Spinal cord (tissue), 10 donors: ENCODE measurements at places on chromosomes 3 and 15. TPM values are rescaled to one million over a fixed set of nuclear protein-coding genes. Genes with fewer than 3 reads are reported as not detected.

The PTX3 gene
- total RNA-seq, result 5.4 TPM

DNA sequence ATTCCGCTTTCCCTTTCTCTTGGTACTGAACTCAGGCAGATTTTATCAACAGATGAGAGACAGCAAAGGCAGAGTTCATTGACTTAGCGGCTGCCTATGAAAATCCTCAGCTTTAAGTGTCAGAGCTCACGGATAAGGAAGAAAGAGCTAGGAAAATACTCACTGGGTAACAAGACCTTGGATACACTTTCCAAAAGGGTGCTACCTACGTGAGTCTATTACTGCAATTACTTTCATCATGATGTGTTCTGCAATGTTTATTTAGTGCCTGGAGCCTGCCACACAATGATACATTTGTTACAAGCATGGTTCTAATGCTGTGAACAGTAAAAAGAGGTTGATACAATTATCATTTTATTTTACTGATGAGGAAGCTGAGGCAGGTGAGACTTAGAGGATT is 177.5 kb downstream of the GRM7 start:
- DNase-seq, result no peak
- no peaks in the 10 kb centered on the region for H3K27me3 ChIP-seq
- H3K27ac ChIP-seq, result no peak overlapping the region

GRCh38 chr3:70766301-70766700 is 453.9 kb upstream of the MDFIC2 start:
- no peak overlapping the region for H3K27ac ChIP-seq
- no peaks in the 10 kb centered on the region for H3K27me3 ChIP-seq
- H3K4me1 ChIP-seq, result no peaks in the 10 kb centered on the region
- no peak overlapping the region for H3K4me3 ChIP-seq

GRCh38 chr3:3305841-3306240 is 126.3 kb upstream of the CRBN start:
- no peaks in the 10 kb centered on the region for H3K27me3 ChIP-seq
- no peak overlapping the region for H3K27ac ChIP-seq
- H3K4me1 ChIP-seq, result no peaks in the 10 kb centered on the region
- no peaks in the 10 kb centered on the region for H3K36me3 ChIP-seq
- no peak overlapping the region for H3K4me3 ChIP-seq

GRCh38 chr3:50574444-50574831 is 5.1 kb downstream of the HEMK1 start:
- H3K27me3 ChIP-seq, result no peaks in the 10 kb centered on the region
- H3K4me3 ChIP-seq, result no peak overlapping the region
- peaks cover 58% of the 10 kb centered on the region for H3K36me3 ChIP-seq
- no peak for DNase-seq

DNA sequence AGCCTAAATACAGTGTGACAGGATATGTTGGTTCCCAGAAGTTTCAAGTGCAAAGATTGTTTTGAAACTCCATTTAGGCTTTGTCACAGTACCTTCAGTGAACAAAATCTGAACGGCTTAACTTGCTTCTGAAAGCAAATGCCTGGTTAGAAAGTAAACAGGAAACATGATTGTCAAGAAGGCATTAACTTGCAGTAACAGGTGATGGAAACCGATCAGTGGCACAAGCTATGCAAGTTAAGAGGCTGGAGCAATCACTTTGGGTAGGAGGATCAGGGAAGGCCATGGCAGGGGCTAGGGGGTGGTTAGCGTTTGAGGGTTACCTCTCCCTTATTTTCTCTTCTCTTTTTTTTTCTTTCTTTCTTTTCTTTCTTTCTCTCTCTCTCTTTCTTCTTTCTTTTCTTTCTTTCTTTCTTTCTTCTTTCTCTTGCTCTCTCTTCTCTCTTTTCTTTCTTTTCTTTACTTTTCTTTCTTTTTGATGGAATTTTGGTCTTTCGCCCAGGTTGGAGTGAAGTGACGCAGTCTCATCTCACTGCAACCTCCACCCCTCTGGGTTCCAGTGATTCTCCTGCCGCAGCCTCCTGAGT is 2.4 kb downstream of the HYKK start:
- H3K27me3 ChIP-seq, result peaks cover 10% of the 10 kb centered on the region
- no peak for DNase-seq
- H3K4me3 ChIP-seq, result no peak overlapping the region
- H3K4me1 ChIP-seq, result peaks cover 13% of the 10 kb centered on the region

- no peak overlapping the region for H3K27ac ChIP-seq
- no peaks in the 10 kb centered on the region for H3K36me3 ChIP-seq
- H3K4me1 ChIP-seq, result no peaks in the 10 kb centered on the region
- DNase-seq, result no peak
- H3K4me3 ChIP-seq, result no peak overlapping the region
Measured at GRCh38 chr3:61890586-61890985, 329.2 kb downstream of the PTPRG start.

The KIF23 gene
- total RNA-seq, result 13.5 TPM

GRCh38 chr3:4745235-4745610 is 234.0 kb upstream of the BHLHE40 start:
- H3K4me1 ChIP-seq, result peaks cover 9% of the 10 kb centered on the region
- H3K27ac ChIP-seq, result no peak overlapping the region
- H3K27me3 ChIP-seq, result no peaks in the 10 kb centered on the region
- no peaks in the 10 kb centered on the region for H3K36me3 ChIP-seq
- H3K4me3 ChIP-seq, result no peak overlapping the region

GRCh38 chr3:188211476-188211875 is 57.5 kb downstream of the LPP start:
- H3K27me3 ChIP-seq, result no peaks in the 10 kb centered on the region
- no peak for DNase-seq
- H3K4me1 ChIP-seq, result peaks cover 4% of the 10 kb centered on the region
- no peaks in the 10 kb centered on the region for H3K36me3 ChIP-seq
- H3K27ac ChIP-seq, result no peak overlapping the region

- DNase-seq, result no peak
- H3K27me3 ChIP-seq, result no peaks in the 10 kb centered on the region
- no peak overlapping the region for H3K4me3 ChIP-seq
Measured at GRCh38 chr3:106880206-106880605, 497.0 kb upstream of the CCDC54 start.

DNA sequence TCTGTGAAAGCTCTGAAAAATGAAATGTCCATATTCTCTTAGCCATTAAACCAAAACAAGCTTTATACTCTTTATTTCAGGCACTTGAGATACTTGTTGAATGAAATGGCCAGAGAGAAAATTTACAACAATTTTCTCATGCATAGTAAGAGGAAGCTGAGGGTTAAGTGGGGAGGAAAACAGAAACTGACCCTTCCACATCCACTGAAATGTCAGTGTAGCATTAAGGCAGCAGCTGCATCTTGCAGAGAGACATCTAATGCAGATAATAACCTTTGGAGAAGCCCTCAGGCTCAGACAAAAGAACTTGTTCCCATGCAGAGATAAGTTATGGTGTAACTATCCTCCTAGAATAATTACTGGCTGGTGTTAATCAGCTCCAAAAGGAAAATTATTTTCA is 34.0 kb downstream of the ZDHHC23 start:
- no peak overlapping the region for H3K4me3 ChIP-seq
- peaks cover 6% of the 10 kb centered on the region for H3K36me3 ChIP-seq
- H3K27me3 ChIP-seq, result no peaks in the 10 kb centered on the region
- H3K27ac ChIP-seq, result no peak overlapping the region
- H3K4me1 ChIP-seq, result no peaks in the 10 kb centered on the region

DNA sequence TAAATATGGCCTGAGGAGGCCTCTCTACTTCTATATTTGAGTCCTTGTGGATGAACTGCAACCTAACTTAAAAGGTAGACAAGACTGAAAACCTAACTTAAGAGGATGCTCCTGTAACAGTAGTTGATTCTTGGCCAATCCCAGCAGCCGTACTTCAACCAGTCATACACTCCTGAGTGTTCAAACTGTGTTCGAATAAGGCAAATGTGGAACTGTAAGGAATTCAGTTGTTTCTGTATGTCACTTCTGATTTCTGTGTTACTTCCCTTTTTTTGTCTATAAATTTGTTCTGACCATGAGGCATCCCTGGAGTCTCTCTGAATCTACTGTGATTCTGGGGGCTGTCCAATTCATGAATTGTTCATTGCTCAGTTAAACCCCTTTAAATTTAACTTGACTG is 20.5 kb downstream of the GALK2 start:
- no peak overlapping the region for H3K4me3 ChIP-seq
- DNase-seq, result no peak
- H3K4me1 ChIP-seq, result no peaks in the 10 kb centered on the region
- H3K27ac ChIP-seq, result no peak overlapping the region

The CCR9 gene
- total RNA-seq, result 0.30 TPM

The GOLGB1 gene
- 53.9 TPM for total RNA-seq

DNA sequence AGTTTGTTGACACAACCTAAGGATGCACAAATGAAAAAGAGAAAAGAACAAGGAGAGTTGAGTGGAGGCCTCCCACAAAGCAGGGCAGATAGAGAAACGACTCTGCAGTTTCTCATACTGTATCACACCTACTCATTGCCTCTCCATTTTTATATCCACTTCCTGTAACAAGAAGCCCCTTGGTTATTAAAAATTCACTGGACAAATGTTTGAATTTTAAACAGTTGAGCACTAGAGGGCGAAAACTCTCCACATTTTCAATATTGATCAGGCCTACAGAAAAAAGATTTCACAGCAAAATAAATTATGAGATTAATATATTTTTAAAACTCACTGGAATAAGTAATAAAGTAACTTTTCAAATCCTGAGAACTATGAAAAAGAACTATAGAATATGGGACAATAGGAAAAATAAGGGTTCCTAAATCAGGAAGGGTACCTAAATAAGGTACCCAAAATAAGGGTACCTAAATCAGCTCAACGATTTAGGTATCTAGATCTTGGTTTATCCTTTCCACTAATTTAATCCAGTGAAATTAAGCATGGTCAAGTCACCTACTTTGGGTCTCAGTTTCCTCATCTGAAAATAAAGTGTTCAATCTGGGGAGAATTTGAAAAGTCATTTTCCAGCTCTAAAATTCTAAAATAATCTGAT is 47.0 kb upstream of the PPIB start:
- H3K36me3 ChIP-seq, result no peaks in the 10 kb centered on the region
- DNase-seq, result no peak
- no peak overlapping the region for H3K27ac ChIP-seq
- no peak overlapping the region for H3K4me3 ChIP-seq

DNA sequence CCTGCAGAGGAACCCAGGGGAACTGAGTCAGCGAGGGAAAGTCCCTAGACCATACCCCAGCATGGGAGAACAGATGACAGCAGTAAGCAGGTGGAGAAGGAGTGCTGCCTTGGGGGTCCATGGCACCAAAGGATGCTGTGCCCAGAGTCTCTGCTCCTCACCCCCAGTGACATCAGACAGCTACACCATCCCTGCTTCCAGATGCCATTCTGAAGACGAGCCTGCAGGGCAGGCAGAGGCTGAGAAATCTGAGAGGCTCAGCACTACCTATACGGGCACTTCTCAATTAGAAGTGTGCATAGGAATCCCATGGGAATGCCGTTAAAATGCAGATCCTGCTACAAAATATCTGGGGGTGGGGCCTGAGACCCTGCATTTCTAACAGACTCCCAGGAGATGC is 211.3 kb upstream of the NSMCE3 start:
- H3K27ac ChIP-seq, result no peak overlapping the region
- H3K4me3 ChIP-seq, result no peak overlapping the region
- no peaks in the 10 kb centered on the region for H3K36me3 ChIP-seq
- no peaks in the 10 kb centered on the region for H3K27me3 ChIP-seq
- H3K4me1 ChIP-seq, result peaks cover 5% of the 10 kb centered on the region

DNA sequence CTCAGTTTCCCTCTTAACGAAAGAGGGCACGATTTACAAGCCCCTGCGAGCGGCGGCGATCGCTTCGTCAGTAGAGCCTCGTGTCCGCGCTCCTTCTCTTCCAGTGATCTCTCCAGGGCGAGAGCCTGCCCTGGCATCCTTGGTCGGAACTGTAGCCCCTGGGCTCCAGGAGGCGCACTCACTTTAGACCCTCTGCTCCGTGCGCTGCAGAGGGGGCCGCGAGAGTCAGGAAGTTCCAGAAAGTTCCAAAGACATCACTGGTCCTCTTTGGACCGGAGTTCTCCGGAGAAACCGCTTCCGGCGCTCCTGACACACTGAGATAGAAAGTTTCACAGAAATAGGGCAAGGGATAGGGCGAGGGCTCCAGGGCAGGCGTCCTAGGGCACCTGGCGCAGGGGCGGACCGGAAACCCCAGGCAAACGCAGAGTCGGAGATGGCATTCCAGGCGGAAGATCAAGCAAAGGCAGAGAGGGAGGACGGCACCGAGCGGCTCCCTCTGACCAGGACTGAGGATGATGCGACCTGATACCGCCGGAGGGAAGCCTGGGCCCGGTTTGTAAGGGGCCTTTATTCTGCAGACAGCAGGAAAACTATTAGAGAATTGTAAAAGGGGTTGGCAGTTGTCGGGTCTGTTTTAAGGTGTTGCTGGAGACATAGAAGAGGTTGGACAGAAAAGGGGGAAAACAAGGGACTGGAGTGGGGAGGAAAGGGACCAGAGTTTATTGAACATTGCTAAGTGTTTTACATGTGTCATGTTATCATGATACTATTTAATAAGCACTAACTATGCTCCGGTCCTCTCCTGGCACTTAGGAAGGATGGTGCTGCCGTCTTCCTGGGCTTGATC is 1.3 kb upstream of the CPEB1 start:
- peaks cover 2% of the 10 kb centered on the region for H3K36me3 ChIP-seq
- no peak for DNase-seq
- no peak overlapping the region for H3K4me3 ChIP-seq
- H3K27ac ChIP-seq, result no peak overlapping the region
- H3K4me1 ChIP-seq, result peaks cover 27% of the 10 kb centered on the region

DNA sequence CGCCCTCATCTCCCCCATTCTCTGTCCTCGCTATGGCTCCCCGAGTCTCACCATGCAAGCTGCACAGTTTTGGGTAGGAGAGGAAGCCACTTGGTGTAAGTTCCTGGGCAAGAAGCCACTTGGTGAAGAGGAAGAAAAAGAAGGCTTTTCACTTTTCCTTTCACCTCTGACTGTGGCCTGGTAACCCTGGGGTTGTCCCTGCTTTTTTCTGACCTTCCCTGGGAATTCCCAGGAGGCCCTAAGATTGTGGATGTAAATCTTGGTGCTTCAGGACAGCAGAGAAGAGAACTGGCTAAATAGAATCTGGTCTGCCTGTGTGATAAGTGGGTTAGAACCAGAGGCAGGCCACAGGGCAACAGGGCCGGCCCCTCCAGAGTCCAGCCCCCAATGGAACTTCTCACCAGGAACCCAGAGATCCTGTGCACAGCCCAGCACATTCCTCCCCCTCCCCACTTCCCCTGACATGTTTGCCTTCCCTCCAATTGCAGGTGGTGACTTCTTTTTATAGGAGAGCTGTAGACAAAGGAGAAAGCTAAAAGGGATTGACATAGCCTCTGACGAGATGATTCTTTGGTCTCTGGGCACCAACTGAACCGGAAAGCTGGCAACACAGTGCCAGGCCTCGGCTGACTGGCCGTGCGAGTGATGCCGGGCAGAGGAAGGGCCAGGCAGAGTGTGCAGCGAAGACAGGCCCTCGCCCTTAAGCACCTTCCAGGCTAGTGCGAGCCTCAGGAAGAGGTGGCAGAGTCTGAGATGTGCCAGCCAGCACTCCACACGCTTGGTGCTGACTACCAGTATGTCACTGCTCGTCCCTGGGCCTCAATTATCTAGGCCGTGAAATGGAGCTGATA is 19.4 kb upstream of the SKOR1 start:
- H3K36me3 ChIP-seq, result peaks cover 34% of the 10 kb centered on the region
- H3K27ac ChIP-seq, result no peak overlapping the region
- peaks cover 12% of the 10 kb centered on the region for H3K4me1 ChIP-seq
- no peaks in the 10 kb centered on the region for H3K27me3 ChIP-seq

- no peak overlapping the region for H3K27ac ChIP-seq
- H3K27me3 ChIP-seq, result no peaks in the 10 kb centered on the region
Measured at GRCh38 chr3:160125258-160125657, 100.0 kb upstream of the C3orf80 start.

- no peak overlapping the region for H3K27ac ChIP-seq
- no peak for DNase-seq
- H3K27me3 ChIP-seq, result no peaks in the 10 kb centered on the region
- H3K4me1 ChIP-seq, result no peaks in the 10 kb centered on the region
Measured at GRCh38 chr15:99592145-99592791, 26.5 kb downstream of the MEF2A start.
